MM.1S (cell line): ENCODE measurements at places on chromosomes 11 and 22.

- DNase-seq, result no peak
These were observed 600.1 kb downstream of the INSC start for GRCh38 chr11:15714641-15715399.

GRCh38 chr11:13314676-13315394 is 37.2 kb downstream of the BMAL1 start:
- DNase-seq, result no peak

- no peak for DNase-seq
These were observed 17.3 kb upstream of the TPP1 start for GRCh38 chr11:6636480-6636879.

DNA sequence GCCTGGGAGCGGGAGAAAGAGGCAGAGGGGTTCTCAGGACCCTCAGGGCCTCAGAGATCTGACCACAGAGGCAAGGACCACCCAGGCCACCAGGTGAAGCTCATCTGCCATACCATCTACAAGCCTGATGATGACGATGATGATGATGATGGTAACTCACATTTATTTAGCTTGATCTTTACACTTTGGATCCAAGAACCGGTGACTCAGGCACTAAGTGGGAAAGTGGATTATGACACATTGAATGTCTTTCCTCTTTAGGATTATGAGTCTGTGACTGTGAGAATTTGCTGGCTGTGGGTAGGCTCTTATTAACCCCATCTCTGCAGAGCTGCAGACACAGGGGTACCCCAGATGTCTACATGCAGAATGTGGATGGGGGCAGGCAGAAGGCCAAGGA is 110.3 kb downstream of the DSCAML1 start:
- no peak for DNase-seq

- DNase-seq, result no peak
These were observed 24.9 kb upstream of the CHKA start for GRCh38 chr11:68146010-68146540.
